Activated CD8-positive, alpha-beta T cell treated with anti-CD3 and anti-CD28 coated beads for 36 hours (primary cell): ENCODE measurements at places on chromosomes 4 and X.
A peak's percentile ranks its signal among the peaks of the same experiment; 100 is the strongest.

GRCh38 chr4:150231107-150231770, 153.0 kb downstream of the DCLK2 start:
- no peak for DNase-seq

DNA sequence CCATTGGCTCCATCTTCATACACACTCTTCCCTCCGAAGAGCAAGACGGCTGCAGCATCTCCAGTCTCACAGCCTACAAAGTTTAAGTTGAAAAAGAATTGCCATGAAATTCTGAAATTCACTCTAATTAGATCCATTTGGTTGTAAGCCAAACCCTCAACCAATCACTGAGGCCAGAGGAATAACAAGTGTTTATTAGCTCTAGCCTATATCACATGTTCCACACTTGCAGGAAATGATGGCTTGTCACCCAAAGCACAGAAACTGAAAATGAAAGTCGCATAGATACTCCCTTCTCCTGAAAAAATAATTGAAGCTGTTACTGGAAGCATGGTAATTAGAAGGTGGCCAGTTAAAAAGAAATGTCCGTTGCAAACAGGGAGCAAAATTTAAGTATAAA, 1071.8 kb downstream of the CCSER1 start:
- no peak for DNase-seq

- DNase-seq, result no peak
These were observed 14.9 kb downstream of the VBP1 start for GRCh38 chrX:155231163-155231562.

DNA sequence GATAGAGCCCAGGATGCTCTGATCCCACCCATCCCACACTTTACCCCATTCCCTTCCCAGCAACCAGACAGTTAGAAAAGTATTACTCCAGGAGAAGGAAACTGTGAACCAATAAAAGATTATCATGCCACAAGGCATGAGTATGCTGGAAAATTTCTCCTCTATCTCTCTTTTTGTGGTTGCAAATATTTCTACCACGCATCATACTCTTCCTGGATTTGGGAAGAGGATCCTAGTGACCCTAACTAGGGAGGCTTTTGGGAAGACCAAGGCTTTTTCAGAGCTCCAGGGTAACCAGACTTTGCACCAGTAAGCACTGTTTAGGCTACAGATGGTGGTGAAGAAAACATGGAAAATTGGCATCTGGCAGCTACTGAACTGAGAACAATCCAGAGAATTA, 257.6 kb upstream of the CLNK start:
- DNase-seq, result no peak

- no peak for DNase-seq
These were observed 63.2 kb downstream of the AASDH start for GRCh38 chr4:56324011-56324610.

DNA sequence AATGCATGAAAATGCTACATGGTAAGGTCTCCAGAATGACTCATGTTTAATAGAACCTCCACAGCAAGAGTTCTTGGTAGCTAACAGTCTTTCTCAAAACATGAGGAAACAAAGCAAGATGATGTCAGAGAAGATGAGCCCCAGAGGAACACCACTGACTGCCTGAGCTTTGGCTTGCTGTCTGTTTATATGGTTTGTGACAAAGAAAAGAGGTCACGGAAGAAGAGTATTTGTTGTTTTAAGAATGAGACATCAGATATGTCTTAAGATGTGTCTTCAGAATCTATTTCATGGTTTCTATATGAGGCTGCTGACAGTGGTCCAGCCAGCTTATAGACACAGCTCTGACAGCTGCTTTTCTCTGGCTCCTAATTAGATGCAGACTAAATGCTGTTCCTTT, 18.8 kb upstream of the AREG start:
- DNase-seq, result no peak

DNA sequence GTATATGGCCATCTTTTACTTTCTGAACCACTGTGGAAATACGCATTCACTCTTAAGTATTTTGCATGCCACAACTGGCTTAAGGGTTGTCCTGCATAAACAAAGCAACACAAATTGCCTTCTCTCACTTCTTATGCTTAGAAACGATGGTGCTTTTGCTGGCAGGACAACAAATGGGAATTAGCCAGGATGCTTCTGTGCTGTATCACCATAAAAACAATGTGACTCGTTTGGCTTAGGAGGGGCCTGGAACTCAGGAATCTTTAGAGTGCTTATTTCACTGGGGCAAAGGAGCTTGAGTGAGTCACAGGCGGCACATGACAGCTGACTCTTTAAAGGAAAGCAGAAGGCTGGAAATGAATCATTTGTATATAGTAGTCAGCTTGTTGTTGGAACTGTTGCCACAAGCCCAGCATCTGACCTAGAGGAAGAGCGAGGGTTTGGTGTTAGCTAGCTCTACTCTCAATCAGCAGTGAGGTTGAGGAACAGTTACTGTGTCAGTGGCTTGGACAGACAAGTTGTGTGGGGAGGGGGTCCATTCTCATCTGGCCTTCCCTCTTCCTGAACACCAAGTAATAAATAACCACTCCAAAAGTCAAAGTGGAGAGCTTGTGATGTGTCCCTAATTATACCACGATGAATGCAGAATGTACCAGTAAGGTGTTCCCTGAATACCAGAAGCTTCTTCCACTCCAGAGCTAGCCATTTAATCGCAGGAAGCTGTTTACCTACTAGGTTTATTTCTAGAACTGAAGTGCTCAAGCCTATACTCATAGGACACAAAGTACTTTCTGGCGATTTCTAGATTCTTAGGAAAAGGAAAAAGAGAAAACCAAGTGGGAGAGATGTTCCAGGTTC, 293.1 kb downstream of the CAMK2D start:
- peak; percentile 57 for DNase-seq

- peak; percentile 69 for DNase-seq
These were observed 147.6 kb upstream of the FRG1 start for GRCh38 chr4:189792924-189793618.

GRCh38 chrX:108735091-108735678, 1.2 kb downstream of the IRS4 start:
- no peak for DNase-seq

GRCh38 chrX:65723706-65724105, 56.3 kb downstream of the MSN start:
- DNase-seq, result peak; percentile 63

- DNase-seq, result no peak
These were observed 25.1 kb downstream of the PRSS12 start for GRCh38 chr4:118327554-118328241.

GRCh38 chrX:30793075-30793766, 95.8 kb downstream of the TAB3 start:
- DNase-seq, result no peak

DNA sequence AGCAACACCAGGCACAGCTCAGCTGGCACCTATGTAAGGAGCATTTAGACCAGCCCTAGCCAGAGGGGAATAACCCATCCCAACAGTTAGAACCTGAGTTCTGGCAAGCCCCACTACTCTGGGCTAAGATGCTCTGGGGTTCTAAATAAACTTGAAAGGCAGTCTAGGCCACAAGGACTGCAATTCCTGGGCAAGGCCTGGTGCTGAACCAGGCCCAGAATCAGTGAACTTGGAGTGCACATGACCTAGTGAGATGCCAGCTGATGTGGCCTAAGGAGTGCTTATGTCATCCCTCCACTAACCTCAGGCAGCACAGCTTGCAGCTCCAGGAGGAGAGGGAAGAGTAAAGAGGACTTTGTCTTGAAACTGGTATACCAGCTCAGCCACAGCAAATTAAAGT, 7.6 kb upstream of the PRRG3 start:
- no peak for DNase-seq

- DNase-seq, result no peak
These were observed 1023.0 kb upstream of the GRID2 start for GRCh38 chr4:91280551-91281290.

DNA sequence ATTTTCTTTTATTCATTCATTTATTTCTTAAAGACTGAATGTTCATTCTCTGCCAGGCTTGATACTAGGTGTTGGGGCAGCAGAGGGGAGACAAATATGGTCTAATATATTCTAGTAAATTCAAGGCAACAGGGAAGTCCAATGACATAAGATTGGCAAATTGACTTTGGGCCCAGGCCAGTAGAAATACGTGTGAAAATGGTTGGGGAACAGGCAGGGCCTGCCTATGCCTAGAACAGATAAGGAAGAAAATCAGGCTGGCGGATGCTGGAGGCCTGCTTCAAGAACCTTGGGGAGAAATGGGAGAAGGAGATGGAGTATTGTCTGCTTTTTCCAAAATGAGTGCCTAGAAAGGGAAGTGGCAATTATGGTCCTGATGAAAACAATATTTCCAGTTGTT, 108.6 kb downstream of the RTL5 start:
- DNase-seq, result no peak

GRCh38 chr4:88570001-88570400, 22.3 kb upstream of the HERC3 start:
- no peak for DNase-seq

GRCh38 chr4:33262824-33263223, 2542.7 kb downstream of the PCDH7 start:
- DNase-seq, result no peak

DNA sequence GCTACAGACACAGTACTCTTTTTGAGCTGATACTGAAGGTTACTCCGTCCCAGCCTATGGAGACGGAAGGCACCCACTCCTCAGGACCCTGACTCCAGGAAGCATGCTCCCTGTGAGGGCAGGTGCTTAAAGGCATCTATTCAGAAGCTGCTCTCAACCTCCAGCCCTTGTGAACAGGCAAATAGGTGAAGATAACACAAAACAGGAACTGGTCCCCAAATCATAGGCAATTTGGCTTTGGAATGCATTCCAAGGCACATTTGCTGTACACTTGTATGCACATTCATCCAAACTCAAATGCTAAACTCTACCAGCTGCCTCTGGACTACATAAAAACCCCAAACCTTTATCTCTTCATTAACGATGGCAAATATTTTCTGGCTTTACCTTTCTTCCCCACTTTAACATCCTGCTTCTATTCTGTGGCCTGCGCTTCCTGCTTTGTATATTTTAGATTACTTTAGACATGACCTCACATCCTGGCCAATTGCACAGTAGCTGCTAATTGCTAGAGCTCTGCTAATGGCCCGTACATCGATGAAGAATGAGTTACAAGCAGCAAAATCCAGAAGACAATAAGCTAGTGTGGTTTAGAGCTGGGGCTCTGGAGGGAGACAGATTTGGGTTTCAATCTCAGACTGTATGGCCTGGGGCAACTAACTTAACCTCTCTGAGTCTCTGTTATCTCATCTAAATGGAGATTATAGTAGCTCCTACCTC, 3.2 kb downstream of the SEL1L3 start:
- peak; percentile 59 for DNase-seq

DNA sequence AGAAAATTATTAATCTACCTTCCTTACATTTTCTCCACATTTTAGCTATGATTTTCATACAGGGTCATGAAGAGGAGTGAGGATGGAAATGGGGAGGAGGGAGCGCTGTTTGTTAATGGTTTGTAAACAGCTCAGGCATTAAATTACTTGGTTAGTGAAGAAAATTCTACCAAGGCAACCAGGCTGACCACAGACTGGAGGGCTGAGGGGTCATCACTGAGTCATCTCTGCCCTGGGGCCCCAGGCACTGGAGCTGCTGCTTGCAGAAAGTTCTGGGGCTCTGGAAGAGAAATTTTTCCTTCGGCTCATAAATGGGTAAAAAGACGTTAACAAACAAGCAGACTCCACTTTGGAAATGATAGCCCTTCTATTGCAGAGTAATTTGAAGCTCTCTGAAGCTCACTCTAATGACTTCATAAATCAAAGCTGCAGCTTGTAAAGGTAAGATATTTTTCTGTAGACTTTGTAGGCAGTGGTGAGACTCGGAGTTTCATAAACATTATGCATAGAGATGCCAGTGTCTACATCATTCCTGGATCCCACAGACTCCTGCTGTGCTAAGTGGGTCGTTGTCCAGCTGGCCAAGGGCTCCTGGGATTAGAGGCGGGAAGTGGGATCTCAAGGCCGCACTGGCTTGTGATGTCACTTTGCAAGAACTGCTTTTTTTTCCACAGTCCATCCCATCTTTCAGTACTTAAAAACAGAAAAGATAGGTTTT, 159.6 kb downstream of the PTTG2 start:
- DNase-seq, result no peak

DNA sequence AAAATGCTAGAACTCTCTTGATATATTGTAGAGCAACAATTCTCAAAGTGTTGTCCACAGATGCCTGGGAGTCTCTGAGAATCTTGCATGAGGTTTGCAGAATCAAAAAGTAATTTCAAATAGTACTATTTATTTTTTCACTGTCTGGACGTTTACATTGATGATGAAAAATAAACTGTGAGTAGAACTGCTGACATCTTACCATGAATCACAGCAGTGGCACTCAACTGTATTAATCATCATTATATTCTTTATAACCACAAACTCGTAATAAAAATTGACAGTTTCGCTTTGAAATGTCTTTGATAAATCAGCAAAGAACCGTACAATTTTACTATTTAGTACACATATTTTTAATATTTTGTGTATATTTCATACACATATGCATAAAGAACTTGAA, 94.5 kb downstream of the NAF1 start:
- DNase-seq, result no peak

DNA sequence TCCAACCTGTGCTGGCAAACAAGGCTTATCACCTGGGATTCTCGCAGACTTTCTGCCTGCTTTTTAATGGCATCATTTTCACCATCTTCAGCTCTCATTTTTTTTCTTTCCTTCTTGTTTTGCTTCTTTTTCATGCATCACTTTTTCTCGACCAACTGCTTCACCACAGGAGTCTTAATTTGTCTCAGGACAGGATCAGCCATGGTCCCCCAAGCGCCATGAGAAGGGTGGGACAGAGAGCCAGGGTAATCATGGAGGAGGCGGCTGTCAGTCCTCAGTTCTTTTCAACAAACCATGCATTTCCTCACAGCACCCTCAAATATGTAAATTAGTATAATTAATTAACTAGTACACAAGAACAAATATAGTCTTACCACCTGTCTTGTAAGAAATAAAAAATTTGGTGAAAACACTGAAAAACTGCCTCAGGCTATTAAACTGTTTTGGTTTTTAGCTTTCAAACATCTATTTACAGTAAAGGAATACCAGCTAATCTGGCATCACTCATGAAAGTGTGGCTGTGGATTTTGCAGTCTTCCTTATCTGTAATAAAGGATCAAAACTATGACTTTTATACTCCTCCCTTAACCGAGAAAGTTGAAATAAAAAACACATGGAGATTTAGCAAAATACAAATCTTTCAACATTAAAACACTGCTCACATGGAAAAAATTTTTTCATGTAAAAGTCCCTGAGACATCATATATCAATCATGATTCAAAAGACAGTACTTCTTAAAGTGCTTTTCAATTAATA, 19.1 kb downstream of the EIF4E start:
- no peak for DNase-seq

DNA sequence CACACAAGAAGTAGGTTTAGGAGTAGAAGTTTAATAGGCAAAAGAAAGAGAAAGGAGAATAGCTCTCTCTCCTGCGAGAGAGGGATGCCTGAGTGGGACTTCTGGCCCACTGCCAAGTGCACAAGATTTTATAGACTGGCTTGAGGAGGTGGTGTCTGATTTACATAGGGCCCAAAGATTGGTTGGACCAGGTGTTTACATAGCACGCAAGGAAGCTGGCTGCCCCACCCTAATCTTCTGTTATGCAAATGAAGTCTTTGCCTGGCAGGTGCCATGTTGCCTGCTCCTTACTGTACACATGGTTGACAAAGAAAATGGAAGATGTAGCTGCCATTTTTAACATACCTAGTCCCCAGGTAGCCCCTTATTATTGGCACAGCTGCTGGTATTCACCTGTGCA, 170.8 kb upstream of the GATB start:
- DNase-seq, result no peak

- no peak for DNase-seq
These were observed 221.8 kb upstream of the KCNIP4 start for GRCh38 chr4:22170353-22170752.
